ENCODE measurements at places on chromosomes 1 and 21. TPM values are rescaled to one million over a fixed set of nuclear protein-coding genes. Genes with fewer than 3 reads are reported as not detected.

GGPS1 gene
- polyA plus RNA-seq: 9.7 TPM

SPATA46 gene
- not detected for polyA plus RNA-seq

CYP4A11 gene
- 0.23 TPM for polyA plus RNA-seq

SERPINC1 gene
- not detected for polyA plus RNA-seq

KAZN gene
- polyA plus RNA-seq: 3.6 TPM

OR6N1 gene
- polyA plus RNA-seq: not detected

DNA sequence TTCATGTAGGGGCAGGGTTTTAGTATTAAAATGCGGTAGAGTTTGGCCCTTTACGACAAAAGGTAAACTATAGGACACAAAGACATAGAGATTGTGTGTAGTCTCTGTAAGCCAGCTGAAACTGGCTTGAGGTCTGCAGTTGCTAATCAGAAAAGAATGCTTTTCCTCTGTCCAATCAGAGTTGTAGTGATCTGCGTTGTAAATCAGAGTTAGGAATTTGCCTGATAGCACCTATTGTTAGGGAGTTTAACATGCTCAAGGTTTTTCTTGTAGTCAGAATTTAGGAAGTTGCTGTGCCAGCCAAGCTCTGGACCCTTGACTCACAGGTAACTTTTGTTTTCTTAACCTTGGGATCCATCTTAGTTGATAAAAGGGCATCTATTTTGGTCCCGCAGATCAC, 61.2 kb upstream of the VTCN1 start:
- H3K27ac ChIP-seq: no peak overlapping the region
- H3K27me3 ChIP-seq: no peaks in the 10 kb centered on the region
- no peaks in the 10 kb centered on the region for H3K36me3 ChIP-seq
- no peaks in the 10 kb centered on the region for H3K4me1 ChIP-seq

DNA sequence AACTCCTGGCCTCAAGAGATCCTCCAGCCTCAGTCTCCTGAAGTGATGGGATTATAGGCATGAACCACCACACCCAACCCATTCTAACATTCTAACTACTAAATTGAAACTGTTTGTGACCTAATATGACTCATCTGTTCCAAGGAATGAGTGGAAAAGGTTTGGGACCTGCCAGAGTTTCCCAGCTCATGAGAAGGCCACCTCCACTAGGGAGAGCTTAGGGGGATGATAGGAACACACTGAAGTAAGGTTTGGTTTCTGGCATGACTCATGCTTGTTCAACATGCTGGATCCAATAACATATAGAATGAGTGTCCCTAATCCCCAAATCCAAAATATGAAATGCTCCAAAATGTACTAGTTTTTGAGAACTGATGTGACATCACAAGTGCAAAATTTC, 18.9 kb upstream of the SCAF4 start:
- no peaks in the 10 kb centered on the region for H3K4me1 ChIP-seq
- H3K36me3 ChIP-seq: no peaks in the 10 kb centered on the region
- no peak overlapping the region for H3K27ac ChIP-seq
- H3K27me3 ChIP-seq: no peaks in the 10 kb centered on the region
